ENCODE measurements at places on chromosomes 3 and 15.

DNA sequence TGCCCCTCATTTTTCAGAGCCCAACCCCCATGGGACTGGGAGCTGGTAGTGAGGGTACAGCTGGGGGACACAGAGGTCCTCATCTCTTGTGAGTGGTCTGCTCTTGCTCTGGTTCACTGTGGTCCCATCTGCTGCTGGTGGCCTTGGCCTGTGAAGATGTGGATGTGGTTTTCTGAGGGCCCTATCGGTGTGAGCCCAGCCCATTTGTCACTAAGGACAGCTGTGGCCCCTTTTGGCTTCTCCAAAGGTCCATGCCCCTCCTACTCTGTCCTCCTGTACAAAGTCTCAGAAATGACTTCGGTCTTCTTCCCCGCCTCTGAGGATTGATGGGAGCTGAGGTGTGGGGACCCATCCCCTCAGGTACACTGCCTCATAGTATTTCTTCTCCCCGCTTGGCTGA is 21.0 kb downstream of the LIPC start:
- DNase-seq: no peak

GRCh38 chr15:76994971-76995945 is at the start of gene PSTPIP1:
Gene PSTPIP1, plus strand, starts transcription at chr15:76995126. Its CDS starts 448 bp downstream, at chr15:76995574.
- DNase-seq: peak; percentile 48

GRCh38 chr15:27847775-27848710 is 251.1 kb downstream of the OCA2 start:
- DNase-seq: no peak

DNA sequence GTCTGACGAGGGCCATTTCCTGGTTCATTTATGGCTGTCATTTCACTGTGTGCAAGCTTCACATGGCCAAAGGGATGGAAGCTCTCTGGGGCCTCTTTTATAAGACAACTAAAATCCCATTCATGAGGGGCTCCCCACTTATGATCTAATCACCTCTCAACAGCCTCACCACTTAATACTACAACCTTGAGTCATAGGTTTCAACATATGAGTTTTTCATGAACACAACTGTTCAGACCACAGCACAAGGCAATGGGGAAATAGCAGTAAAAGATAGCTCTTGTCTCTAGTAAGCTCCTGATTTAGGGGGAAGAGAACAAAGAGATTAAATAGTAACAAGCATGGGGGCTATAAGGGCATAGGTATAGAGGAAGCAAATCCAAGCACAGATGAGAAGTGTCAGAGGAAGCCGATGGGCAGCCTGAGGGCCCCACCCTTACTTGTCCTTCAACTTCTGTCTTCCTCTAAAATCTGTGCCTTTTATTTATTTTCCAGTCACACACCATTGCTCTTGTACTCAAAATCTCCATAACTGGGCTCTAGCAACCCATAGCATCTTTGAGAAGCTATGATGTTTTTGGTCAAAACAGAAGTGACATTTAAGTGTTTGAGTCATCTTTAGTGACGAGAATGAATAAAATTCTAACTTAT is 329.1 kb downstream of the UNC13C start:
- DNase-seq: no peak

- DNase-seq: no peak
These were observed 1015.5 kb upstream of the CFAP20DC start for GRCh38 chr3:60065227-60065868.

- DNase-seq: no peak
These were observed 10.0 kb downstream of the HEXA start for GRCh38 chr15:72365844-72366243.

- no peak for DNase-seq
These were observed 90.8 kb upstream of the PFN2 start for GRCh38 chr3:150061288-150062024.

All from endodermal cell (in vitro differentiated cells).